ENCODE measurements at places on chromosomes 5 and 9. TPM values are rescaled to one million over a fixed set of nuclear protein-coding genes. Genes with fewer than 3 reads are reported as not detected.

GRCh38 chr9:1960342-1961042 is 54.7 kb upstream of the SMARCA2 start:
- DNase-seq, result no peak

DNA sequence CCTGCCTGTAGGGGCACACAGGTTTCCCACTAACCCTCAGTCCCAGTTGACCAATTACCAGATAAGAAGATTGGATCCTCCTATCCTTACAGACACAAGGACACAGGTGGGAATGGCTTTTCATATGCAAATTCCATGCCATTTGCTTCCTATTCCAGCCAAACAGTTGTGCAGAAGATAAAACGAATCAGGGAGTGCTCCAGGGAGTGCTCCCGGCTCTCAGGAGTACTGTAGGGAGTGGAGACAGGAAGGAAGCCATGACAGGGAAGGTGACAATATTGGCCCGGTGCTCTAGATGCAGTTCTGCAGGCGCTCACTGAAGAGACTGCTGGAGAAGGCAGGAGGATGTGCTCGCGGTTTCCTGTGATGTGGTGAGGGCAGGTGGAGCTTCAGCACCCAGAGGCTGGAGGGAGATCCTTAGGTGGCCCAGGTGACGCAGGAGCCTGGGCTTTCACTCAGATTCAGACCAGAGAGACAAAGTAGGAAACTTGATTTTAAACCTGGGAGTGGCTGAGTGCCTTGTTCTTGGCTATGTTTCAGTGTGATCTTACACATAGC is 260.0 kb downstream of the AUH start:
- no peak for DNase-seq

DNA sequence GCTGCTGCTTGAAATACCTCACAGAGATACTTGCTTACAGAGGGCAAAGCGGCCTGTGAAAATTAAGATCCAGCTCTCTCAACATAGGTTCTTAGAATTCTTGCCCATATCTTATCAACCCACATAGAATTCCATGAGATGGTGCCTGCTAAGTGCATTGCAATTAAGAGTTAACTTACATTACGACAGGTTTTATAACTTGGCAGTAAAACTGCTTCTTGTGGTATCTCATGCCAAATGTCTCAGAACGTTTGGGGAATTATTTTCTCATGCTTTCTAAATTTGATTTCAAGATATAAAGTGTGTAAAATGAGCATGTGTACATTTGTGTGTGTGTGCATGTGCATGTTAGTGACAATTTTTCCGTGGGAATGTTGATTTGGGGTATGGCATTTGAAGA is 261.2 kb downstream of the SAXO1 start:
- no peak for DNase-seq

DNA sequence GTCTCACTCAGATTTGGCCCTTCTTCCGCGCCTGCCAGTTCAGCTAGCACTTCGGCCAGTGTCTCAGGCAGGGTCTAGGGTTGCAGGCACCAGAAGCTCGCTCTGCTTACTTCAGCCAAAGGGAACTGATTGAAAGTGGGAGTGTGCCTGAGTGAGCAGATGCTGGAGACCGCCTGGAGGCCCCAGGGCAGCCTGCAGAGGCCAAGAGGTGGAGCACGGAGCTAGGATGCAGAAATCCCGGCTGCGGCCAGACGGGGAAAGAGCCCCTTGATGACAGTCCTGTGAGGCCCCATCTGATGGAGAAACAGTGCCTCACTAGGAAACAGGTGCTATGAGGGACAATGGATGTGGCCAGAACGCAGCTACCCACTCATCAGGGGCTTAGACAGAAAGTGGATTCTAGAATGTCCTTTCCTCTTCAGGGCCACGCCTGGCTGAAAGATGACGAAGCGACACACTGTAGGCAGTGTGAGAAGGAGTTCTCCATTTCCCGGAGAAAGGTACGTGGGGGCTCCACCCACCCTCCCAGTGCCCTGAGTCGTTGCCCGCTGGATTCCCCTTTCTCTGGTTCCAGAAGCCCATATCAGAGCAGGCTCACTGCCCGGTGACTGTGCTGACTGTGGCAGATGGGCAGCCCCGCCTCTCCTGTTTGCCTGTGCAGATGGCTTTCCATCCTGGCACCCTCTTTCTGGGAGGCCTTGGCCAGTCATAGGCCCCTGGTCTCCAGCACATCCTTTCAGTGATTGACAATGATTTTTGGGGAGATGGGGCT is 16.1 kb downstream of the HNRNPH1 start:
- no peak for DNase-seq

GRCh38 chr5:17482790-17483189 is 15.2 kb upstream of the TAF11L2 start:
- no peak for DNase-seq

GNA14 gene
- 34.9 TPM for total RNA-seq

- no peak for DNase-seq
Observed at GRCh38 chr5:154351566-154351965, 94.2 kb upstream of the SAP30L start.

DNA sequence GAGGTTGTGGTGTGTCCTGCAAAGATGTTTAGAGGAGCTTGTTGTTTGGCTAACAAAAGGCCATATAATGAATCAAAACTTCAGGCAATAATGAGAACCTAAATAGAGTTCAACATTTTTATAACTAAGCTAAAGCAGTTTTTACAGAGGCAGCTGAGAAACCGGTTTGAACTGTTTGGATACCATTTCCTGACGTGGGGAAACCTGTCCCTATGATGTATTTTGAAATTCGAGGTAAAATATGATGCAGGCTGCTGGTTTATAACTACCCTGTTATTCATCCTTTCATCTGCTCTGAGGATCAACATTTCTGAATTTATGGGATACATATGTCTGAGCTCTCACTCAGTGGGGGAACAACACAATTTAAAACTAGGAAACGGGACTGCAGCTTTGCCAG is 289.5 kb upstream of the IRX2 start:
- DNase-seq, result no peak
